ENCODE measurements at places on chromosomes 4 and X.

DNA sequence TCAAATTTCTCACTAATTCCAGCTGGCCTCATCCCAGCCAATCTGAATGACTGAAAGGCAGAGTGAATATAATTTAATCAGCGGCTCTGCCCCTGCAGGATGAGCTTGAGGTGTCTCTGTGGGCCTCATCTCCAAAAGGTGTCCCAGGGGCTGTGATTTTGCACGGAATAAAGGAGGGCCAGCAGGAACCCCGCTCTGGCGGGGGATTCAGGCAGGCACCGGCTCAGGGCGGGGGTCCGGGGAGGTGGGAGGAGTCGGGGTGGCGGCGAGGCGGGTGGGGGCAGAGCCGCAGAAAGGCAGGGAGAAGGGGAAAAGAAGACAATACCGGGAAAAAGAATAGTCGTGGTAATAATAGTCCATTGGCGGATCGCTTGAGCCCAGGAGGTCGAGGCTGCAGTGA, 16.0 kb upstream of the ERCC6L start:
- no peak for DNase-seq

DNA sequence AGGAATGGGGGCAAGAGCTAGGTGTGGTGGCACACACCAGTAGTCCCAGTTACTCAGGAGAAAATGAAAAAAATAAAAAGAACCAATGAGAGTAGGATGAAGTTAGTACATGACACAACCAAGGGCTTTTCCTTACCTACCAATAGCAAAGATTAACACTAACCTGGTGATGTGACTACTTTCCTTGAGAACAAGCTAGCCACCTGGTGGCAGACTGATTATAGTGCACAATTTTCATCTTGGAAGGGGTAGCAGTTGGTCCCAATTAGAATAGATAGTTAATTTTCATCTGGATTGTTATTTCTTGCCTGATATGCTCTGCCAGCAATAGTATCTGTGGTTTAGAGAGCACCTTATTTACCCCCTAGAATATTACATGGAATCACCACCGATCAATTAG, 1216.8 kb upstream of the PABPC4L start:
- no peak for DNase-seq

DNA sequence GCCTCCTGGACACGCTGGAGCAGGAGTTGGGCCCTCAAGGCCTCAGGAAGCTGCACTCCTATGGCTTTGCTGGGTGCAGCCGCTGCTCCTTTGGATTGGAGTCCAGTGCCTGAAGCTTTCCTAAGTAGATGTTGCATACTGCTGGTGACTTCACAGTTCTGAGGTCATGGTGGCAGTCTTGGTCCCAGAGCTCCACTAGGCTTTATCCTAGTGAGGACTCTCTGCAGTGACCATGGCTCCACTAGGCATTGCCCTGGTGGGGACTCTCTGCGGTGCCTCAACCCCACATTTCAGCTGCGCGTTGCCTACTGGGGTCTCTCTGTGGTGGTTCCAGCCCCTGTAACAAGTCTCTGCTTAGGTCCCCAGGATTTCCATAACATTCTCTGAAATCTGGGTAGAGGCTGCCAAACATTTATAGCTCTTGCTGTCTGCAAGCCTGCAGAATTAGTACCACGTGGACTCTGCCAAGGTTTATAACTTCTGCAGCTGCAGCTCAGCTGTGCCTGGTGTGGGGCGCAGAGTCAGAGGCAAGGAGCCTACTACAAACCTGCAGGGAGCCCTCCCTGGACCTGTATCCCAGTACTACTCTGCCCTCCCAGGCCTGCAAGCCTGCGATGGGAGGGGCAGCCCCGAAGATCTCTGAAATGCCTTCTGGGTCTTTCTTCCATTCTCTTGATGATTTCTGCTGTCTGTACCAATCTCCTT, 46.0 kb upstream of the NFKB1 start:
- DNase-seq, result no peak

DNA sequence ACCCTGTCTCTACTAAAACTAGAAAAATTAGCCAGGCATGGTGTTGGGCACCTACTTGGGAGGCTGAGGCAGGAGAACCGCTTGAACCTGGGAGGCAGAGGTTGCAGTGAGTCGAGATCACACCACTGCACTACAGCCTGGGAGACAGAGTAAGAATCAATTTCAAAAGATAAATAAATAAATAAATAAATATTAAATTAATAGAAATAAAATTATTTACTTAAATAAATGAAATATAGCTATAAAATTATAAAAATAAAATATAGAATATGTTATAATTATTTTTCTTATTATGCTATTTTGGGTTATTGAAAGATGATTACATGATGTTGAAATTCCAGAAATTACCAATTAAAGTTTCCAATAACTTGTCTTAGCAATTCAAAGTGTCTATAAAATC, 1029.8 kb upstream of the AGA start:
- DNase-seq, result no peak

GRCh38 chr4:36872679-36873078, 371.9 kb upstream of the NWD2 start:
- no peak for DNase-seq

DNA sequence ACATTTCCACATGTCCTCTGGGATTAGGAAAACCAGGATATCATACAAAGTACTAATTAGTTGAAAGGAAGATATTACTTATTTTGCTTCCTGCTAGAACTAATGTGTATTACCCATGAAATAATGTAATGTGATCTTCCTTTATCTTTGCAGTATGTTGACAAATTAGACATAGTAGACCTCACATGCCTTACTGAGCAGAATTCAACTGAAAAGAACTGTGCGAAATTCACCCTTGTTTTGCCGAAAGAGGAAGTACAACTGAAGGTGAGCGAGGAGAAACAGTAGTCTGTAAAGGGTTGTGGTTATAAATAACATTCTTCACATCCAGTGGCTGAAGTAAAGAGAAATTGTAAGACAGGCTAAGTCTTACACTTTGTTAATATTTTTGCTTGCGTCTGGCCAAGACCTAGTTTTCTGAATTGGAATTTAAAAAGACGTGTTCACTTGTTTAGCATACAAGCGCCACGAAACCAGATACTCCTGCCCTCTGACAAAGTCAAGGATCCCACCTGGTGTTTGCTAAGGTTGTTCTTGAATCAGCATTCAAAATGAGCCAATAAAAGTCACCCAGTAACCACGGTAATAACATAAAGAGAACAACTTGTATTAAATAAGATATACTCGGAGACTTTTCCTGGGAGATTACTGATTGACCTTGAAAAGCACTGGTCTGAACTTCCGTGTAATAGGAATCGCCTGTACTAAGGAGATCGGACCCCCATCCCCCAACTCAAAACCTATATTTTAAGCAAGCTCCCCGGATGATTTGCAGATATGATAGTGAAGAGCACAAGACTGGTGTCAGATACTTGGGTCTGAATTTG, 16.9 kb downstream of the STAP1 start:
- no peak for DNase-seq

DNA sequence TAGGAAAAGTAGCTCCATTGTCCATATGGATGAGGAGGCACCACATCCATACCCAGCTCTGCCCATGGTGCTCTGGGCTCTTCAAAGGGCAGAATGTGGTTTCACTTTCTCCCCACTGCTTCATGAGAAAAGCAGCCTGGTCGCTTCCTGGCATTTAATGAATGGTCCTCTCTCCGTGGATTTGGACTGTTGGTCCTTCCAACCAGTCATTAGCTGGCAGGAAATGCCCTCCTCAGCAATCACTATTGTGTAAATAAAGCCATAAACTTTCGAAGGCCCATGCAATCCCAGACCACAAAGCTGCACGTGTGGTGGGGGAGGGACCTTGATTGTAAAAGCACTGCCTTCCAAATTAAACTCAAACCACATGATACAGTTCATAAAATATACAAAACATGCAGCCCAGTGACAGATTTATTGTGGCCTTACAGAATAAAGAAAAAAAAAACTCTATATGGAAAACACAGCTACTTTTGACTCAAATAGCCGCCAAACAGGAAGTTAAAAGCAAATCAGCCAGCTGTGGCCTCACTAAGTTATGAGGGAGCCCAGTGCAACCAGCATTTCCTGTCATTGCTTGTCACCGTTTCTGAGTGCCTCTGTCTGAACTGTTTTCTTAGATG, 8.1 kb downstream of the MBNL3 start:
- peak; percentile 15 for DNase-seq

GRCh38 chr4:41791557-41791956, 43.0 kb upstream of the PHOX2B start:
- DNase-seq, result no peak

GRCh38 chr4:56768763-56769162, 52.7 kb downstream of the SPINK2 start:
- peak; percentile 4 for DNase-seq

- DNase-seq, result no peak
Observed at GRCh38 chrX:65576160-65576559, 41.6 kb upstream of the LAS1L start.

GRCh38 chrX:21373001-21373400, 1.2 kb upstream of the CNKSR2 start:
- DNase-seq, result no peak

DNA sequence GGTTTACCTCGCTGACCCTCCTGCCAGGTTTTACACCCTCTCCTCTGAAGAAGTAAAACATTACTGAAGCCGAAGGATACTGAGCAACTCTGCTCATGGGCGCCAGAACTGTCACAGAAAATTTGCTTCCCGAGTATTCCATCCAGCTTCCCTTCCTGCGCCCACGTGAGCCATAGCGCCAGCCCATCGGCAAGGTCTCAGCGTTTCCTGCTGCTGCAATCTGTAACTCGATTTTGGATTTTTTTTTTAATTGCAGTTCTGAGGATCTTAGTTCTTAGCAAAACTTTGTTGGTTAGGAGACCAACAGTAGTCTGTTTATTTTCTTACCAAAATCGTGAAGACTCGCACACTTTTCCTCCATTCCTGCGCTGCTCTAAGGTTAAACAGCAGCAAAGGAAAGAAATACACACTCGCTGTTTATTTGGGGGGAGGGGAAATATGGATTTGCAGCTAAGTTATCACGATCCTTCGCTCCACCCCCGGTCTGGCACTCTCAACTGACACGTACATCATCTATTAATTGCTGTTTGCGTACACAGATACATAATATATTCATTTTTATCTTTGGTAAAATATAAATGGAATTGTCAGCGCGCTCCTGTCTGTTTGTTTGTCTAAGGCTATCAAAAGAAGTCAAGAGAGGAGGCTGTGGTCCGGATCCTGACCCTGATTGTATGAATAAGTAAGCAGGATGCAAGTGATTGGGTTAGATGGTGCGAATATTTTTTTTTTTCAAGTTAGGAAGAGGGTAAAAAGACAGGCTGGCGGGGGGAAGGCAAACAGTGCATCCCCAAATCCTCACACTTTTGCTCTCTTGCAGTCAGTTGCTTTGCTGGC, at the start of gene TLL1:
Gene TLL1 (plus strand): TSS at position 777 of the 837 bp plus-strand sequence. CDS start 668 bp downstream, outside the sequence.
- no peak for DNase-seq

- DNase-seq, result no peak
Observed at GRCh38 chr4:109435635-109436034, 2.0 kb downstream of the SEC24B start.

Data from stimulated activated CD4-positive, alpha-beta T cell treated with anti-CD3 and anti-CD28 coated beads, Interleukin-2, amount 100 ng/mL, for 24 hours (primary cell).